Ovary (tissue), 10 donors: ENCODE measurements at places on chromosomes 3 and 15. TPM values are rescaled to one million over a fixed set of nuclear protein-coding genes. Genes with fewer than 3 reads are reported as not detected.

Gene CISH
- 24.7 TPM for total RNA-seq

Gene EXD1
- total RNA-seq: not detected

GRCh38 chr3:105899516-105899915 lies 30.7 kb upstream of the CBLB start:
- no peak for DNase-seq

DNA sequence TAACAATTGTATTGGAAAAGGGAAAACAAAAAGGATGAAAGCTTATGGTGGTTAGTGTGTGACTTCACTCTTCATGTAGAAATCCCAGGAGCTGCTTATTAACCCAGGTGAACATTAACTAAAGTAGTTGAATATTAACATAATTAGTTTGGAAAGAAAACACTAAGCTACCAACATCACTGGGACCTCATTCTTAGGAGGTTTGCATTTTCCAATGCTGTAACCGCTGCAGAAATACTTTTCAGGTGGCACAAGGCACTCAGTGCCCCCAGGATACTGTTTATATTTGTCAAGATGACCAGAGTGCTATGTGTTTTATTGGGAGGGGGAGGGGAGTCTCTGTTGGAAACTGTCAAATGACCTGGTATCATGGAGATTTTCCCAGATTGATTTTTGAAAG lies 25.9 kb upstream of the VILL start:
- no peak for DNase-seq
